ENCODE measurements at places on chromosomes 3 and 15.
A peak's percentile ranks its signal among the peaks of the same experiment; 100 is the strongest.

GRCh38 chr3:182330646-182331045 lies 462.7 kb upstream of the ATP11B start:
- no peak for DNase-seq

GRCh38 chr3:38107911-38108648 lies 28.8 kb downstream of the ACAA1 start:
- no peak for DNase-seq

DNA sequence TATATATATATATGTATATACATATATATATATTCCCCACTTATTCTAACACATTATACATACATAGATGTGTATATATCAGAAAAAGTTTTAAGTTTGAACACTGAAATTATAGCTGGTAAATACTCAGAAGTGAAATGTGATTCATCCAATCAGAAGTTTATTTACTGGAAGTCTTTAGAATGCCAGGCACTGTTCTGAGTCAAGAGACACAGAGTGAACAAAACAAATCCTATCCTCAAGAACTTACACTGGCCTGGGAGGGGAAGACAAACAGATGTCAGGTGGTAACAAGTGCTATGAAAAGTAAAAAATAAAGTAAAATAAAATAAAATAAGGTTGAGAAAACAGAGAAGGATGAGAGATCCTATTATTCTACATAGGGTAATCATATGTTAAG lies 13.4 kb downstream of the DHX36 start:
- no peak for DNase-seq

DNA sequence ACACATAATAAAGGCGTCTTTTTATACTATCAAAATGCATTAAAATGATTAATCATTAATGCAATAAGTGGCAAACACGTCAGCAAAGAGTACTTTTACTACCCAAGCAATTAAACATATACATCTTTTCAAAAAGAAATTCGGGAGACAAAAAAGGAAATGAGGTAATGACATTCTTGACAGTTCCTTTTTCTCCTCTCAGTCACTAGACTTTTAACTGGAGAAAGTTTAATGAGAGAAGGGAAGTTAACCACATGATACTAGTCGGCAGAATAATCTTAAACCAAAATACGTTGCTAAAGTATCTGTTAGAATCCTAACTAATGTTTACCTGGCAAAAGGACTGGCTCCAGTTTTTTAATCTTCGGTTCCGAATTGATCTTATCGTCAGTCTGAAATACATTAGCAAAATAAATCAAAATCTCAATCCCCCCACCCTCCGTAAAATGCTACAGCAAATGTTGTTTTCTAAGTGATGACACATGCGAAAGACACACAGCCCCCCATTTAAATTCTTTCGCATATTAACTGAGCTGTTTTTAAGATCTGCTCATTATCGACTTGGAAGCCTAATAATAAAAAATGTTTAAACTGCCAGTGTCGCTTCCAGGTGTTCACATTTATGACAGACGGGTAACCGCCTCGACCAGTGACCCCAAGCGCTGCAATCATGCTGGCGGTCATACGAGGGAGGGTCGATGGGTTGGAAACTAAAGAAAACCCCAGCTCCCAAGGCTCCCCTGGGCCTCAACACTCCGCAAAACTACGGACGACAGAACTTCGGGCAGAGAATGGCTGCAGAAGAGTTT lies 778 bp downstream of the MTMR10 start:
- peak; percentile 38 for DNase-seq

GRCh38 chr3:46462111-46462510 lies 2.6 kb downstream of the LTF start:
- no peak for DNase-seq

- no peak for DNase-seq
These were observed 55.6 kb upstream of the ACAN start for GRCh38 chr15:88747631-88748030.

- no peak for DNase-seq
These were observed 279.6 kb downstream of the SQOR start for GRCh38 chr15:45914425-45914824.

- no peak for DNase-seq
These were observed 8.8 kb downstream of the DLL4 start for GRCh38 chr15:40937762-40938535.

DNA sequence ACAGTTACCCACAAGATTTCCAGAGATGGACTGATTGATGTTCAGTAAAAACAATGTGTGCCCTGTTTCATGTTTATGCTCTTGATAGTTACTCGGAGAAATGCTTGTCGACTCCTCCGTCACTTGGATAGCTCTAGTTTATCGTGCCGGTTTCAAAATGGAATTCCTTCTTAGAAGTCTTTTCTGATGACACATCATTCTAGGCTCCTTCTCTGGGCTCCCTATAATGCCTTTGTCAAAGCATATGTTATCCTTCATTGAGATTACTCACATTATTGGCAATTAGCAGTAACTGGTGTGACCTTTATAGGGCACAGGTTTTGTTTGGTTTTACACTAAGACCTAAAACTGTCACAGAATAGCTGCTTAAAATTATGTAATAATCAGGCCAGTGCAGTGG lies 201.8 kb downstream of the CNTN6 start:
- DNase-seq, result no peak

DNA sequence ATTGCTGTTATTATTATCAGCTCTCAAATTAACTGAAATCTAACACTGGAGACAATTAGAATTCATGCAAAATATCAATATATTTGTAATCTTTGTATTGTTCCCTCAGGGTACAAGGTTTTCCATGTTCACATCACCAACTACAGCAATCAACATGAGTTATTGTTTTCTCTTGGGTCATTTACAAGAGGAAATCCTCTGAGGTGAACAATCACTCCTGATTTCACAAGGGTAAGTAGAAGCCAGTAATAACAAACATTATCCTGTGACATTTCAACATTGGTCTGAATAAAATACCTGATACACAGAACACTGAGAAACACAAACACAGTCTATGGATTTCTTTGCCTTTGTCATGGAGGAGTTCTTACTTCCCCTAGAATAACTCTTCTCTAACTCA lies 174.0 kb downstream of the SUCNR1 start:
- DNase-seq, result no peak

DNA sequence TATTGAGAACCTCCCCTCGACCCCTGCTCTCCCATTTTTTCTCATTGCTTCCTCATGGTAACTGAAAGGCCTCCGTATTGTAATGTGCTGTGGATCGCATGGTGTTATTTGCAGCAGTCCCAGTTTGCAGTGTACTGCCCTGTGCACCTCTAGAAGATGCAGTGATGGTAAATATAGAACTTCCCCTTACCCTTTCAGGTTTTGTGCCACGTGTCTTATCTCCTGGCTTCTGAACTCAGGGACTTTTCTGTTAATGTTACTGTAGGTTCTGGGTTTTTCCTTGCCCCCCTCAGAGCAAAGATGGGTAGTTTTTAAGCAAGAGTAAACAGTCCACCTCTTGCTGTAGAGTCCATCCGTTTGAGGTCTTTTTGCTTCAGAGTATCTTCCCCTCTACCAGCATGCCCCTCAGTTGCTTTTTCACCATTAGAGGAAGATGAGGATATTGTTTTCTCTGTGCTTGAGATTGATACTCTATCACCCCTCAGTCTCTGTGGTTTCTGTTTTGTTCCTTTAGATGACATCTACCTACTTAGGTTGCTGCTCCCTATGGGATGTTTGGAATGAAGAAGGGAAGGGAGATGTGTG lies 22.4 kb downstream of the CHD2 start:
- peak; percentile 32 for DNase-seq

GRCh38 chr3:15796771-15797641 lies 773 bp downstream of the ANKRD28 start:
- no peak for DNase-seq

GRCh38 chr3:124411728-124412127 lies 318.5 kb upstream of the UMPS start:
- no peak for DNase-seq

DNA sequence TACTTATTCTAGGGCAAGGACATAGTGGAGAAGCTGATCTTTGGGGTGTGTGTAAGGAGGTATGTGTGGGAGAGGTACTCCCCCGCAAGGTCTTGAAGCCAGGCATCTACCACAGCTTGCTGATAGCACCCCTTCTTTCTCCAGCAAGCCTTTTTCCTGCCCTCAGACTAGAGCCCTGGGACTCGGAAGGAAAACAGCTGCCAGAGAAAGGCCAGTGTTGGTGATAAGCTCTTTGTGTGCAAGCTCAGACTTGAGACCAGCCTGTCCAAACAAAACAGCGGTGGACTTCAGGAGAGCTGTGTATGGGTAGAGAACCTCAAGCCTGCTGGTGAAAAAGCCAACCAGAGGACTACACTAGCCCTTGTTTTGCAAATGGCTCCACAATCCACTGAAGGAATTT lies 1028.6 kb downstream of the MCTP2 start:
- DNase-seq, result no peak

DNA sequence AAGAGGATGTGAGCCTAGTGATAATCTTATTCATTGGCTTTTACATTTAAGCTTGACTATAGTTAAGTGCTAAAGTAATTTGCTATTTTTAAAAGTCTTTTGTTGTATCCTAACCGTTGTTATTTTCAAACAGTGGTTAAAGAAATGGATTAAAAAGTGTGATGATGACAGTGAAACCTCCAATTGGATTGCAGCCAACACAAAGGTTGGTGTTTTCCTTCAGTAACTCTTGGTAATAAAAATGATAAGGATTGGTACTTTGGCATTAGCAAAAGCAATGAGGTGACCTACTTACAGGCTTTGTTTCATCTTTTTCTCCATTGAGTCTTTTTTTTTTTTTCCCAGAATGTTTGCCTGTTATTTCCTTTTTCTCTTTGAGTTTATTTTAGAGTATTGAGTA lies 87.5 kb upstream of the GOLGA6B start:
- no peak for DNase-seq

- no peak for DNase-seq
These were observed 78.3 kb downstream of the SMAD6 start for GRCh38 chr15:66780172-66780972.

- no peak for DNase-seq
These were observed 81.4 kb downstream of the DNAJB8 start for GRCh38 chr3:128385080-128385832.

- no peak for DNase-seq
These were observed 90.6 kb downstream of the SOX14 start for GRCh38 chr3:137854533-137855261.

DNA sequence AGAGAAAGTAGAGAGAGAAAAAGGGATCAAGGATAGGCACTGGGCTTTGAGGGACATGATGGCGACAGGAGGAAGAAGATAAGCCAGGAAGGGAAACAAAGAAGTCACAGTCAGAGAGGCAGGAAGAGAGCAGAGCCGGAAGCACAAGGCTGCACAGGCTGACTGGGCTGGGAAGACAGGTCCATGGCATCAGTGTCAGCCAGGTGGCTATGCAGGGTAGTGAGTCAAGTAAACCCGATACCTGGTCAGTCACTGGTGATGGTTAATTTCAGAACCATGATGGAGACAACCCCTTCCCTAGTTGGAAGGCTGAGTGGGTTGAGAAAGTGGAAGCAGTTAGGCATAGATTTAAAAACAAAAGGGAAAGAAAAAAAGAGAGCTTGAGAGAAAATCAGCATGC lies 203.8 kb downstream of the EPHB1 start:
- no peak for DNase-seq

- DNase-seq, result no peak
These were observed 22.5 kb downstream of the SLC6A6 start for GRCh38 chr3:14424711-14425580.

DNA sequence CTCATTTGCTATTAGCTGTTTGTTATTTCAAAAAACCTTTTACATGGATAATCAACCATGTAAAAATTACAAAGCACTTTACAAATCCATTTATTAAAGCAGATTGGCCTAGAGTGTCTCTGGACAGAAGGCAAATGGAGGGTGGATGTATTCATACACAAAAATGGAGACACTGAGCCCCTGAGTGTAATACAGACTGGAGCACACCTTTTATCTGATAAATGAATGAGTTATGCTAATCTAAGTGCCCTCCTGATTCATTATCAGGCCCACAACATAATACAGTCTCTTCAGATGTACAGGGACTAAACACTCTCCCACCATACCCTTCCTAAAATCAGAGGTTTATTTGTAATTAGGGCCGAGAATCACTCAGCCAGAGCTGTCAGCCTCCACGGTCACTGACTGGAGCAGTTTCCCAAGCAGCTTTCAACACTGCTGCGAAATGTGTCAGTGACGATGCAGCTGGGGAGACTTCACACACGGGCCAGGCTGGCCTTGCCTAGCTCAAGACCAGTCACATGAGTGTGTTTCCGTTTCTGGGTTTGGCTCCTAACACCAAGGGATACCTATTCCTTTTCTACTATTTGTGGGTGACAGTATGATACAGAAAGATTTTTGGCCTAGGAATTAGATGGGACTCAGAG lies 271.8 kb downstream of the ZIC1 start:
- no peak for DNase-seq

GRCh38 chr15:38819387-38819950 lies 254.9 kb upstream of the RASGRP1 start:
- no peak for DNase-seq

GRCh38 chr15:62455441-62455921 lies 290.4 kb upstream of the C2CD4B start:
- no peak for DNase-seq

DNA sequence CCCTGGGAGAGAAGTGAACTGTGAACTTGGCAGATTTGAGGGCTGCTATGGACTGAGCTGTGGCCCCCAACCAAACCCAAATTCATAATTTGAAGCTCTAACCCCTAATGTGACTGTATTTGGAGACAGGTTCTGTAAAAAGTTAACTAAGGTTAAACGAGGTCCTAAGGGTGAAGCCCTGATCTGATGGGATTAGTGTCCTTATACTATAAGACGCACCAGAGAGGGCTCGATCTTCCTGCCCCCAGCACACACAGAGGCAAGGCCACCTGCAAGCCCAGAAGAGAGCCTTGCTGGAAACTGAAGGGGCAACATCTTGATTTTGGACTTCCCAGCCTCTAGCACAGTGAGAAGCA lies 34.0 kb downstream of the TKT start:
- DNase-seq, result no peak

DNA sequence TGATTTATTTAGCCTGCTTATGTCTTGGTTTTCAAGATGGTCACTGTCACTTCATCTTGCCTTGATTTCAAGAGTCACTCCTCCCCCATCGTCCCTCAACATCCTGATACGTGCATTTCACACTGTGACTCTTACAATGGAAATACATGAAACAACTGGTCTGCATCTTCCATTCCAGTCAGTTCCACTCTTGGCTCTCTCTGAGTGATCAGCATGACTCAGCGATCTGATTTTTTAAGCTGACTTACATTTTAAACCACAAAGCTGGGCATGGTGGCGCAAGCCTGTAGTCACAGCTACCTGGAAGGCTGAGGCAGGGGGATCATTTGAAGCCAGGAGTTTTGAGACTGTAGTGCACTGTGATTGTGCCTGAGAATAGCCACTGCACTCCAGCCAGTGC lies 271.2 kb upstream of the ROPN1 start:
- no peak for DNase-seq

All from GM20000 (cell line).